Activated B cell treated with CpG ODN at 0.5 μM for 24 hours (primary cell): ENCODE measurements at places on chromosomes 4 and X.

GRCh38 chr4:5156682-5157081 is 105.4 kb downstream of the STK32B start:
- DNase-seq = no peak

- no peak for DNase-seq
These were observed 50.7 kb downstream of the CLDN34 start for GRCh38 chrX:10017872-10018271.

DNA sequence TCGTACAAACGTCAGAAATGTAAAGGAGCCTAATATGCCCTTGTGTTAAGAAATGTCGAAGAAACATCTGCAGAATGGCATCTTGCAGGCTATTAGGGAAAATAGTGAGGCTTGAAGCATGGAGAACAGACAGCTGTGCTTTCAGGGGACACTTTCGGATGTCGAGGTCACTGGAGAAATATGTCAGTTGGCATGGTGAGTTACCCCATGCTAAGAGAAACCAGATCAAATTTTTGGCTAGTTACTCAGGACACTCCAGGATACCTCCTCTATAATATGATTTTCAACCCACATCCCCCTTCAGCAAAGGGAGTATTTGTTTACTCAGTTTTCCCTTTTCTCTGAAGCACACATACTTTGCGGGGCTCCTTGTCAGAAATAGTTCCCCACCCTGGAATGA is 171.4 kb downstream of the GPC3 start:
- DNase-seq = no peak

DNA sequence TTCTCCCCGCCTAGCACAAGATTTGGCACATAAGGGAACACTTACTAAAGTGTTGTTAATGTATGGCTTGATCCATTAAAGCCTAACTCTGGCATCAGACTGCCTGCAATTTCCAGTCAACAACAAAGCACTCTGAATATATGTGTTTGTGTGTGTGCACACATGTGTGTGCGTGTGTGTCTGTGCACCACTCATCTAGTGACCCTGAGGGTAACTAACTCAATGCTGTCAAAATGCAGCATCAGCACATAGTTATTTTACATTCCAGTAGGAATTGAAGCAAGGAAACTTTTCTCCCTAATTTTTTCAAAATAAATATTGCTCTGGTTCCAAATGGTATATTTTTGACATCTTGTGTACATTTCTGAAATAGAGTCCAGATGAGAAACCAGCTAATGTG is 94.4 kb downstream of the SHROOM4 start:
- DNase-seq = no peak

DNA sequence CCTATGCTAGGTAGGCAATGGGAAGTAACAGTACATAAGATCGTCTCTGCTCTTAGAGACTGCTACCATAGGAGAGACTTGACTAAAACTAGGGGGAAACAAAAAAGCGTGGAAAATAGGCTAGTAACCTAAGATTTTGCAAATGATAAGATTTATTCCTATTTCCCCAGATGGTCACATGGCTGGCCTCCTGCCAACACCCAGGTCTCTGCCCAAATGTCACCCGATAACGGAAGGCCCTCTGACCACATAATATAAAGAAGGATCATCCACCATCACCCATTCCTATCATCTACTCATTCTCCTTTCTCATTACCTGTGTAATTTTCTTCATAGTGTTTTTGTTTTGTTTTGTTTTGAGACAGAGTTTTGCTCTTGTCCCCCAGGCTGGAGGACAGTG is 4.7 kb downstream of the LAMP2 start:
- no peak for DNase-seq

GRCh38 chrX:96713303-96713702 is 28.7 kb downstream of the DIAPH2 start:
- DNase-seq = no peak

- DNase-seq = no peak
These were observed 770.1 kb upstream of the GALNTL6 start for GRCh38 chr4:171042989-171043524.

GRCh38 chr4:70277121-70277520 is 34.7 kb downstream of the CSN3 start:
- no peak for DNase-seq

DNA sequence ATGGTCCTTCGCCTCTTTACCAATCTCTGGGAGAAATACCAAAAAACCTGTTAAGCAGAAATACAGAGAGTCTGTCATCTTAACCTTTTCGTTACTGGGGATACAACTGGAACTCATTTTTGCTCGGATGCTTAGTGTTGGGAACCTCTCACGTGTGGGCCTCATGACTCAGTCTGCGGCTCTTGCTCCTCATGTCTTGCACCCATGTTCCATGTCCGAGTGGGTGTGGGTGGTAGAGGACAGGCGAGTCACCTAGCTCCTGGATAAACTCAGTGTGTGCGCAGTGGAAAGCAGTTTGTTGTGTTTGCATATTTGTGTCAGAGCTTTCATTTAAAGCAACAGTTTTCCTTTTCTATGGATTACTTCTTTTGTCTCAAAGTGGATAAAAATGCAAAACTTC is 70.6 kb downstream of the TNIP2 start:
- DNase-seq = no peak
